ENCODE measurements at places on chromosomes 2 and 18.

DNA sequence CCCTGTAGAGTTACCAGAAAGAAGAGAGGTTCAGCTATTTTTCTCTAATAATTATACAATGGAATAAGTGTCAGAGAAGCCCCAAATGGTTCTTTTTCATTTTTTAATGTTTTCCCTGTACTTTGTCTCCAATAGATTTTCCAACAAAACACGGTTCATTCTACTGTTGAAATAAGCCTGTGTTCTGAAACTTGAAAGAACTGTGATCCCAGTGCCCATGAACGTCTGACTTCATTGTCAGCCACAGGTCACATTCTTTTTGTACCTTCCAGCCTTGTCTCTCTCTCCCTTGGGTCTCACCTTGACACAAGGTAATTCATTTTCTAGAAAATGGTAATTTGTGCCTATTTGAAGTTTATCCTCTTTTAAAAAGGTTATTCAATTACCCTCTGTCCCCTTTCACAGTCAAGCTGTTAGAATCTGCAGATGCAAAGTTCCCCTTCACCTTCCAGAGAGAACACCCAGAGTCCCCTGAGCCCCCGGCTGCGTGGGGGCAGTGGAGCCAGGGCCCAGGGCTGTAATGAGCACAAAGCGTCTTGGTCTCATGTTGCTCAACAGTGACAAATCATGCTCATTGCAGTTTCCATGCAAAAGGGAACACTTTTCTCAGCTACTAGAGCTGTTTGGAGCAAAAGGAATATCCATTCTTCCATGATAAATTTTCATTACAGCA lies 115.2 kb downstream of the SPHKAP start:
- no peak for DNase-seq

GRCh38 chr2:121297217-121297830 lies 12.3 kb upstream of the TFCP2L1 start:
- no peak for DNase-seq

DNA sequence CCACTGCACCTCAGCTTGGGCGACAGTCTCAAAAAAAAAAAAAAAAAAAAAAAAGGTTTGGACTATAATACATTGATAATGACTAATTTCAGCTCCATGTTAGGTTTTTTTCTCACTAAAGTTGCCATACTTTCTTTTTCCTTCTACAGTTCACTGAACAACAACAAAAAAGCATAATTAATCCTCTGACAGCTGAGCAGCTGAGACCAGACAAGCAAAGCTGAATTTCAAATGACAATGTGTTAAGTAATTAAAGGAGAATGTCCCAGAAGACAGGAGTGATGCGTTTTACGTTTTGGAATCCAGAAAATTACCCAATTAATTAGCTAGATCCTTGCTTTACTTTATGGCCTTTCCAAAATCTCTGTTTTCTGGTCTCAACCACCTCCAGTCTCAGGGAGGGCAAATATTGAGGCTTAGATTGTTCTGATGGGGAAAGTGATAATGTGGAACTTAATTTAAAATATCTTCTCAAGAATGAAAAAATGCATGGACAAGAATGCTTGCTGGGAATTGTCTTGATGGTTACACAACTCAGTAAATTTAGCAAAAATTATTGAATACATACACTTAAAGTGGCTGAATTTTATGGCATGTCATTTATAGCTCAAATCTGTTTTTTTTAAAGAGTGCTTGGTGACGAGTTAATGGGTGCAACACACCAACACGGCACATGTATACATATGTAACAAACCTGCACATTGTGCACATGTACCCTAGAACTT lies 17.4 kb upstream of the RMDN2 start:
- DNase-seq: no peak

DNA sequence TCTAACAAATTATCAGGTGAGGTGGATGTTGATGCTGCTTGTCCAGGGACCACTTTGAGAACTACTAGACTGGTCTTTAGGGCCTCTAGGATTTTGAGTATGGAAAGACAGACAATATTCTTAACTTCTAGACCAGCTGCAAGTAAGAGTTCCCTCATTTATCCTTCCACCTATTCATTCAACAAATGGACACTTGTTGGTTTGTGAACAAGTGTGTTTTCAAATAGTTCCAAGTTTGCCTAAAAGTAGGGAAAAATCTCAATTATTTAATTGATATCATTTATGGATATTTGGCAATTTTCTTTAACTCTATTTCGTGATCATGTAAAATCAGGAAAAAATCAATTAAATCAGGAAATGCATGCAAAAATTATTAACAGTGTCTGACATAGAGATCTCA lies 245.4 kb downstream of the NCKAP5 start:
- DNase-seq: no peak

GRCh38 chr2:127225186-127225960 lies 5.3 kb upstream of the CYP27C1 start:
- DNase-seq: no peak

Data from stimulated activated CD4-positive, alpha-beta T cell treated with anti-CD3 and anti-CD28 coated beads, Interleukin-15, amount 100 ng/mL, for 48 hours (primary cell).